Fibroblast of skin of scalp (primary cell): ENCODE measurements at places on chromosomes 1 and 21.

GRCh38 chr1:170668209-170669106 lies 4.5 kb downstream of the PRRX1 start:
- DNase-seq: peak; percentile 69

- no peak for DNase-seq
Observed at GRCh38 chr1:41534181-41535076, 49.9 kb upstream of the EDN2 start.

DNA sequence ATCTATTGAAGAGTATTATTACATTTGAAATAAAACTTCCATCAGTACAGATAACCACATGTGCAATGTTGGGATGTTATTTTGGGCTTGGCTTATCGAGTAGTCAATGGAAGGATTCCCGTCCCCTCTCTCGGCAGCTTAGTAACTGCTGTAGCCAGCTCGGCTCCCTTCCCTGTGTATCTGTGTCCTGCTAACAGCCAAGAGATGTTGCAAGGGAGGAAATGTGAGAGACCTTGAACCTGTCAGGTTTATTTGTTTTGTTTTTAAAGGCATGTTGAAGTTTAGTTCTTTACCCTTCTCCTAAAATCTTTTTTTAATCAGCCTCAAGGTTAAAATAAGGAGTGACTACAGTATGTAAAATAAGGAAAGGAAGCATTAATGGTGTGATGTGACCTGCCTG lies 13.6 kb upstream of the TARS2 start:
- no peak for DNase-seq

DNA sequence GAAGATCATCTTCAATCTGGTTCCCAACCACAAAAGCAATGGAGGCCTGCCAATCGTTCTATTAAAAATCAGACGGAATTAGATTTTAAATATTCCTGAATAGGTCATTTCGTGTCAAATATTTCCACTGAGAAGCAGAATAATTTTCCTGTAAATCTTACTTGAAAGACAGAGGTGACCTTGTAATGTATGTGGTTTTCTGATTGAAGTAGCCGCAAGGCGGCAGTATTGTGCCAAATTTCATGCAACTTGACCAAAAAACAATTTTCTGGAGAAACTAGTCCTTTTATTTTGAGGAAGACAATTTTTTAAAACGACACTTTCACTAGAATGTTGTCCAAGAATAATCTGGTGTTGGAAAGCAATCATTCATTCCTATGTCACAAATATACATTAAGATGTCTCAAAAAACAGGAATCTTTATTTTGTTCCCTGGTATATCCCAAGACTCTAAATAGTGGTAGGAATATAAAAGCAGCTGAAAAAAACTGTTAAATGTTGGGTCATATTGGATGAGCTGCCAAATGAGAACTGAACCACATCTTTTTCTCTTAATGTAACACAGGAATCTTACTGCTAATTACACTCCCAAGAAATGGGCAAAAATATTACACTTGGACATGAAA lies 33.6 kb downstream of the SPAG17 start:
- peak; percentile 70 for DNase-seq

DNA sequence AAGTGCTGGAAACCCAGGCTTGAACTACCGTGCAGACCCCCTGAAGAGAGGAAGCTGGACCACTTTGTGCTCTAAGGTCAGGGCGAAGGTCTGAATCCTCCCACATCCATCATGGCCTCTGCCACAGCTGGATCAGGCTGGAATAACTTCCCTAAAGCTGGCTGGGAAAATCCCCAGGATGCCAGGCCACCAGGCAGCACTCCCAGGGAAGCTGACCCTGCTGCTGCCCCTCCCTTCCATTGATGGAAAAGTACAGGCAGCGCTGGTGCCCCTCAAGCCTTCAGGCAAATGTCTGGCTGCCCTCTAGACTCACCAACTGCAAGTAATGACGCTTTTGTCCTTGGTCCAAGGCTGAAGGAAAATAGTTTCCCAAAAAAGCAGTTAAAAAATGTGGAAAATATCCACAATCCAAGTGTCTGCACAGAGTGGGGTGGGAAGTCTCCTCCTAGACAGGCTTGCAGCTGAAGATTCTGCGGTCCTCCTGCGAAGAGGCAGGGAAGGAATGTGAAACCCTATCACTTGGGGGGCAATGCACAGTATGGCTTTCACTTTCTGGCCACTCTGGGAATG lies 39.9 kb upstream of the TSPAN2 start:
- DNase-seq: no peak

DNA sequence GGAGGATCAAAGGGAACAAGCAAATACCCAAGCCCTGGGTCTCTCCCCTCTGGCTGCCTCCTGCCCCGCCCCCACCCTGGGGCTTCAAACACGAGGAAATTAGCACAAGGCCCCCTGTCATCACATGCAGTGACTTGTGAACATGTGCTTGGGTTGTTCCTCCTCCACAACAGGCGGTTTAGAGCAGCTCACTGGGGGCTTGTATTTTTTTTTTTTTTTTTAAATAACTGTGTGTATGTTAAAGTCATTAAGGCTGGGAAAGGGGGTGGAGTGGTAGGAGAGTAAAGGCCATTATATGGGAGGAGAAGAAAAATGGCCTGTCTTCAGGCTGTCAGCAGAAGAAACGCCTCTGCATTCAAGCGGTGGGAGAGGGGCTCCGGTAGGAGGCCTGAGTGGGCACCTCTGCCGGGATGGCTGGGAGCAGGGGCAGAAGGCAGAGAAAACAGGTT lies 64.2 kb downstream of the PLXNA2 start:
- no peak for DNase-seq

DNA sequence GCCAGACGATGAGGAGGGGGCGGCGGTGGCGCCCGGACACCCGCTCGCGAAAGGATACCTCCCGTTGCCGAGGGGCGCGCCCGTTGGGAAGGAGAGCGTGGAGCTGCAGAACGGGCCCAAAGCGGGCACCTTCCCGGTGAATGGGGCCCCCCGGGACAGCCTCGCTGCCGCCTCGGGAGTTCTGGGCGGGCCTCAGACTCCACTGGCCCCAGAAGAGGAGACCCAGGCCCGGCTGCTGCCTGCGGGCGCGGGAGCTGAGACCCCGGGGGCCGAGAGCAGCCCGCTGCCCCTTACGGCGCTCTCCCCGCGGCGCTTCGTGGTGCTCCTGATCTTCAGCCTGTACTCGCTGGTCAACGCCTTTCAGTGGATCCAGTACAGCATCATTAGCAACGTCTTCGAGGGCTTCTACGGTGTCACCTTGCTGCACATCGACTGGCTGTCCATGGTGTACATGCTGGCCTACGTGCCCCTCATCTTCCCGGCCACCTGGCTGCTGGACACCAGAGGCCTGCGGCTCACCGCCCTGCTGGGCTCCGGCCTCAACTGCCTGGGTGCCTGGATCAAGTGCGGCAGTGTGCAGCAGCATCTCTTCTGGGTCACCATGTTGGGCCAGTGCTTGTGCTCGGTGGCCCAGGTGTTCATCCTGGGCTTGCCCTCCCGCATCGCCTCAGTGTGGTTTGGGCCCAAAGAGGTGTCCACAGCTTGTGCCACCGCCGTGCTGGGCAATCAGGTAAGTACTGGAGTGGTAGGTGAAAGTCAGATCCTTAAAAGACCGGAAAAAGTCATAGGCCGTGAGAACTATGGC lies 588 bp downstream of the FLVCR1 start:
- DNase-seq: peak; percentile 7

DNA sequence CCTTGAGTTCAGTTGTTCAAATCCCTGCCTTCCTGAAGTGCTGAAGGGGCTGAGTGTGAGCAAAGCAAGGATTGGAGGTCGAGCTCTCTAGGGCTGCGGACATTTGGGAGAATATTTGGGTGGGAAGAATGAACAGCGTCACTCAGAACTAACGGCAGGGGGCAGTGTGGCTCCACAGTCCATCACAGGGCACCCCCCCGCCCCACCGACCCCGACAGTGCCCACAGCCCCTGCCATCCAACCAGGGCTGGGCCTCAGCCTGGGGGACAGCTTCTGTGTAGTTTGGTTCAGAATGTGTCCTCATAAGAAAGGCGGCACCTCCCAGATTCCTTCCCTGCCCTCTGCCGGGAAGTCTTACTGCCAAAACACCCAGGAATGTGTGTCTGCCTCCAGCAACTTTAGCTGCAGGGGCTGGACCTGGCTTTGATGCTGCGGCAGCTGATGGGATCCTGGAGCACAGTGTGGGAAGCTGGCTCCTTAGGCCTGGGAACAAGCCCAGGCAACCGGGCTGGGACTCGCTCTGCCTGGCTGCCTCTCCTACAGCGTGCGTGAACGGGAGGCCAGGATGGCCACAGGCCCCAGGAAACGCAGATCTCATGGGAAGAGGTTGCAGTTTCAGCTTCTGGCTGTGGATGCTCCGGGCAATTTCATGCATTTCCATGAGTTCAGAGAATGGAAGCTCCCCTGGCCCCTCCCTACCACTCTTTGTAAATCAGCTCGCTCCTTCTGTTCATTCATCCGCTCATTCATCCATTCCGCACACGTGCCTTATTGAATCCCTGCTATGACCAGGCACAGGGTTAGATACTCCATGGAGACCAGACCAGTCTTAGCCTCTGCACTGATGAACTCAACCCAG lies 104.9 kb upstream of the TMPRSS2 start:
- DNase-seq: peak; percentile 98

DNA sequence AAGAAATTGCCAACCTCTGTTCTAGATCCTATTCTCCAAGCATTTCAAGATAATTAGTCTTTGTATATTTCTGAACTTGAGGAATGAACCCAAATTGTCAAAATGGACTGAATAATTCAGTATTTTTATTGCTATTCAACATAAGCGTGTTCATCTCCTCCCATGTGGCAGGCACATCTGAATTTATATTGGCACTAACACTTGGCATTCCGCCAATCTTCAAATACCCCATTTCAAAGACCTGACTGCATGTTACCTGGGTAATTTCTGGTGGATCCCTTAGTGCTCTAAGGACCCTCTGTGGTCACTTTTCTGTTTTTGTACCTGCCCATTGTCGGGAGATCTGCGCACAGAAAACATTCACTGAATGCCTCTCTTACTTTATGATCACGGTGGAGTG lies 66.6 kb downstream of the BACE2 start:
- no peak for DNase-seq

GRCh38 chr1:224044420-224044819 lies 69.5 kb upstream of the FBXO28 start:
- no peak for DNase-seq

GRCh38 chr1:210292231-210292871 lies 36.4 kb upstream of the HHAT start:
- peak; percentile 49 for DNase-seq

DNA sequence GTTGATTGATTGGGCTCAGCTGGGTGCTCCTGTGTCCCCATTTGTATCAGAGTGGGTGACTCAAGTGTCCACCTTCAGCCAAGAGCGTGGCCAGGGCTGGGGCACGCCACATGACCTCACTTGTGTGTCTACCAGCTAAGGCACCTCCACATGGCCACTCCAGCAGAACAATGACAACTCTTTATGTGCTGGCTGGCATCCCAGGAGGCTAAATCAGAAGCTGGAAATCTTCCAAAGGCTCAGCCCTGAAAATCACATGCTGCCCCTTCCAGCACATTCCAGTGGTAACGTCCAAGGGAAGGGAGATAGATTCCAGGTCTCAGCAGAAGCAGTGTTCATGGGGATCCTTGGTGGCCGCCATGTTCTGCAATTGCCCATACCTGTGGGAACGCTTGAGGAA lies 585.5 kb downstream of the AJAP1 start:
- no peak for DNase-seq

DNA sequence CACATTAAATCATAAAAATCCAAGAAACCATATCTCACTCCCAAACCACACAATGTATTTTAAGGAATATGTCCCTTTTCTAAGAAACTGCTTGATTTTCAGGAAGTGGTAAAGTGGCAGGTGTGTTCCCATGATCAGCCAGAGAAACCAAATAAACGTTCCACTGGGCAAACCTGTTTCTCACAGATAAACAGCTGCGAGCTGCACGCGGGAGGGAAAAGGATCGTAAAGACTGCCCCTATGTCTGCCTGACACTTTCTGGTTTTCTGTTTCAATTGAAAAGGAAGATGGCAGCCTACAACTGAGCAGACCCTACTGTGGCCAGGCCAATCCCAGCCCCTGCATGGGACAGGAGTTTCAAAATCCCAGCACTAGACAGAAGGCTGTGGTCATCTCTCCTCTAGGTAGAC lies 36.6 kb downstream of the HIVEP3 start:
- no peak for DNase-seq

DNA sequence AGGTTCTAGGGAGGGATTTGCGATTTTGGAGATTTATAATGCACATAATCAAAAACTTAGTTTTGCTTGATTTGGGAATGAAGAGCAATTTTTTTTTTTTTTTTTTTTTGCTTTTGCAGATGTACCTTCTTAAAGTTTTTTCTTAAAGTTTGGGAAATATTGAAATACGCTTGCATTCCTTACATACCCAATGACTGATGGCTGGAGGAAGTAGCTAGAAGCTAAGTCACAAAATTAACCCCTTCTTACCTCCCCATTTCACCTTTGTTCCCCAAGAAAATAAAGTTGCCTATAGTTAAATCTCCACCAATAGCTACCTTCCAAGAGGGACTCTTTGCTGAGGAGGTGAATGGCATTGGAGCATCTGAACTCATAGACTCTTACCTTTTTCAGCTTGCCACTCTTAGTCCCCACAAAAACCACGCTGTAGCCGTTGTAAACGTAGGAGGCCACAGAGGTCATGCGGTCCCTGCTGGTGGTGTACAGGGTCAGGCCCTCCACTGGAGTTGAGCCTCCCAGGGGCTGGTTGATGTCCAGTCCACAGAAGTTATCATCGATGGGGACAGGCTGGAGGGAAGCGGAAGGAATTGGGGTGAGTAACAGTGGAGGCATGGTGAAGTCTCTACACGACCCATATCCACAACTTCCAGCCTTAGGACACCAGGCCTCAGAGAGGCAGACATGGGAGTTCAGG lies 34.1 kb downstream of the PLXNA2 start:
- no peak for DNase-seq

- no peak for DNase-seq
Observed at GRCh38 chr1:66980745-66981367, 56.1 kb downstream of the MIER1 start.

- DNase-seq: peak; percentile 54
Observed at GRCh38 chr1:20472860-20473711, 12.9 kb downstream of the CAMK2N1 start.

DNA sequence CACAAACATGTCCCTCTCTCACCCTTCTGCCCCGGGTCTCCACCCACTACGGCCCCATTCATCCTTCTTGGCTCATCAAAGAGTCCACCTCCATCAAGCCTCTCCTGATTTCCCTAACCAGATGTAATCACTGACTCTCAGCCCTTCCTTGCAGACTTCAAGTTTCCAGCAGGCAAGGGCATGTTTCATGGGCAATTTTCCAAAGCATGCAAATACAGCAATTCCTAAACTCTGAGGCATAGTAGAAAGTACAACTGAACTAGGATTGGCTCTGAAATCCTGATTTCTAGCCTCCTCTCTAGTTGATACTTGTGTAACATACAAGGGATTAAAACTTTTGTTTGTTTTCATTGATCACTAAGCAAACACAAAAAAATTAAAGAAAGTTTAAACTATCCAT lies 109.1 kb upstream of the GADD45A start:
- DNase-seq: peak; percentile 87

GRCh38 chr1:4022715-4023114 lies 122.6 kb upstream of the C1orf174 start:
- no peak for DNase-seq
